Caco-2 (cell line): ENCODE measurements at places on chromosomes 12 and 14. TPM values are rescaled to one million over a fixed set of nuclear protein-coding genes. Genes with fewer than 3 reads are reported as not detected.

DNA sequence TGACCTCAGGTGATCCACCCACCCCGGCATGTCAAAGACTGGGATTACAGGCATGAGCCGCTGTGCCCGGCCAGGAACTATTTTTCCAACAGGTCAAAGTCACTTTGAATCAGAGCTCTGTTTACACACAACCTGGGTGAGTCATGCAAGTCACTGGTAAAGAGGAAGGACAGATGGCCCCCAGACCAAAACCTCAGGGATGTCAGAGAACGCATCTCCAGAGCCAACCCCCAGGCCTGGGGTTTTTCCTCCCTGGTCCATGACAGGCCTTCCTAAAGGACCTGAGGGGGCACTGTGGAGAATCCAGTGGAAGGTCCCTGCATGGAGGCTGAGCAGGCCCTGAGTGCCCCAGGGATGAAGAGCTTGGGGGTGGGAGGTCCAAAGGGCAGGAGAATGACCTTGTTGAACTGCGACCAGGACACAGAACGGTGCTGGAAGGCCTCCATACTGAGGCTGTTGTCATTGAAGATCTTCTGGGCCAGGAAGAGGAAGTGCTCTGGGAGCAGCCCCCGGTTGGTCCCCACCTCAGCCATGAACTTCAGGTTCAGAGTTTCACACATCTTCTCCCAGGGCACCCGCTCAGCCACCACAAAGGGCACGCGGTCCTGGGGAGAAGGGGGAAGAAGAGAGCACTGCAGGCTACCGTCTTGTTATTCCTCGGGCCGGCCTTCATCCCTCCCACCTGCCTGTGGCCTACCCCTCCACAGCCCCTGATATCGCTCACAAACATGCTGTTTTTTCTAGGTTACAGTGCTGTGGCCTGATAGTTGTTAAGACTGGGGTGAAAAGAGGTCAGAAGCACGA is 9.1 kb downstream of the STAT6 start:
- peak overlapping the region; percentile 78 for H3K27ac ChIP-seq
- H3K36me3 ChIP-seq, result peaks cover 2% of the 10 kb centered on the region; the same call in 1 of the 2 replicates
- peaks cover 11% of the 10 kb centered on the region for H3K4me1 ChIP-seq
- H3K27me3 ChIP-seq, result no peaks in the 10 kb centered on the region
- DNase-seq, result peak; percentile 76
- H3K4me3 ChIP-seq, result no peak overlapping the region

DNA sequence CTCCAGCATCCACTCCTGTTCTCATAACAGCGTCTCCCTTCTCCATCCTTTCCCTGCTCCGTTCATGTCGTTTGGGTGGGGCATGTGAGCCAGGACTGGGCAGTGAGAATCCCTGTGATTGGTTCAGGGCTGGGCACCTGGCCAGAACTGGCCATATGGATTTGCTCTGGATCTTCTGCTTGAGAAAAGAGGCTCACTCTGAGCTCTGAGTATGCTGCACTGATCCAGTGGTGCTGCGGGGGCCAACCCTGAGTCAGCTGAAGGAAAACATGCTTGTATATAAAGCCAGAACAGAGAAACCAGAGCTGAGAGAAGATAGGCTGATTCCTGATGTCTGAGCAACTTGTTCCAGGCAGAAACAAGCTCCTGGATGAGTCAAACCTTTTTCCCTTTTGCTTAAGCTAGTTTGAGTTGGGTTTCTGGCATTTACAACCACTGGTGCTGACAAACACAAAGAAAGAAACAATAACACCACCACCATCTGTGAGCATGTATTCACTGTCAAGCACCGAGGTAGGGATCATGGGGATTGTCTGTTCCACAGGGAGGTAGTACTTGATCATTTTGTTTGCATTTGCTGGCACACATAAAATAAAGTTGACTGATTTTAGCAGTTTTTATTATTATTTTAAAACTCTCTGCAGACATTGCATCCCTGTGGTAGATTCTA is 14.0 kb upstream of the HPD start:
- no peak overlapping the region for H3K27ac ChIP-seq
- H3K36me3 ChIP-seq, result no peaks in the 10 kb centered on the region
- H3K27me3 ChIP-seq, result no peaks in the 10 kb centered on the region
- H3K4me1 ChIP-seq, result no peaks in the 10 kb centered on the region

DNA sequence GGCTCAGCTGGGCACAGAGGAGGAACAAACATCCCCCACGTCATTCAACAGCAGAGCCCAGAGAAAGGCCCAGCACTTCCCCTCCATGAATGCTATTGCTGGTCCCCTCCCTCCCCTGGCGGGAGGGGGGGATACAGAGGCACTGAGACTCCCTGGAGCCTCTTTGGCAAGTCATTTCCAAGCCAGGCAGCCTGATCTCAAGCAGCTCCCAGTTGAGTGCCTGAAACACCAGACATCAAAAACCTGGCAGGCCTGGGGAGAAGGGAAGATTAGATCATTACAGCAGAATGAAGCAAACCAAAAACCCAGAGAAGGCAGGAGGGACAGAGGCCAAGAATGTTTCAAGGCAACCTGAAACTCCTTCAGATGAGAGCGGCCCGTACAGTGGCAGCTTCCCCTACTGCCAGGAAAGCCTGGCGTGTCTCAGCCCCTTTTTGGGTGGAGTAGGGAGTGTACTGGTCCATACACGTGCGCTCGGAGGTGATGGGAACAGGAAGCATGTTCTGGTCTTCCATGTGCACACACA is 92.1 kb downstream of the LRRC74A start:
- H3K27ac ChIP-seq, result no peak overlapping the region
- H3K27me3 ChIP-seq, result no peaks in the 10 kb centered on the region
- H3K4me1 ChIP-seq, result peaks cover 29% of the 10 kb centered on the region
- no peak for DNase-seq
- H3K4me3 ChIP-seq, result no peak overlapping the region

GRCh38 chr14:94098326-94098992 is 12.1 kb upstream of the IFI27 start:
- H3K4me3 ChIP-seq, result no peak overlapping the region
- H3K27ac ChIP-seq, result no peak overlapping the region
- no peaks in the 10 kb centered on the region for H3K27me3 ChIP-seq
- no peaks in the 10 kb centered on the region for H3K4me1 ChIP-seq
- no peaks in the 10 kb centered on the region for H3K36me3 ChIP-seq

GRCh38 chr12:108047071-108047550 is 82.0 kb upstream of the WSCD2 start:
- H3K27me3 ChIP-seq, result no peaks in the 10 kb centered on the region
- no peak overlapping the region for H3K27ac ChIP-seq
- no peaks in the 10 kb centered on the region for H3K4me1 ChIP-seq
- H3K36me3 ChIP-seq, result no peaks in the 10 kb centered on the region

The MYO1H gene
- 0.18 TPM in 1 of 2 replicates, not detected in the other for total RNA-seq

GRCh38 chr14:73283608-73284379 is 46.5 kb downstream of the PAPLN start:
- no peak overlapping the region for H3K4me3 ChIP-seq
- H3K27ac ChIP-seq, result no peak overlapping the region
- H3K27me3 ChIP-seq, result no peaks in the 10 kb centered on the region
- no peak for DNase-seq
- H3K4me1 ChIP-seq, result no peaks in the 10 kb centered on the region

DNA sequence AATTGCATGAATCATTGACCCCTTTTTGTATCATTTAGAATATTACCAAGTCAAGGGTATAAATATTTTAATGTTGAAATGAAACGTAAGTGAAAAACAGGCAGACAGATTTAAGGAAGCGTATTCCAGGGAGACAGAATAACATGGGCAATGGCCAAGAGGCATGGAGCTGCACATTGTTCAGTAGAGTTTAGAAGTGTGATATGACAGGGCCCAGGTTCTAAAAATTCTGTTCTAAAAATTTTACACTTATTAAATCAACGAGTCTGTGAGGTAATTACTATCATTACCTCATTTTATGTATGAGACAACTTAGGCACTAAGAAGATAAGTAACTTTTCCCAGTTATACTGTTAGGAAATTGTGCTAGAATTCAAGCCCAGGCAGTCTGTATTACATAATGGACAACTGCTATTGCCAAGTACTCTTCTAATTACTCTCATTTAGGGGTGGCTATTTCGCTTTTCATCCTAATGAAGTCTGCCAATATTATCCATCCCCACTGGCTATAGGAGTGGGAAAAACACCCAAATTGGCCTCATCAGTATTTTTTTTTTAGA is 103.2 kb upstream of the NAV3 start:
- H3K27me3 ChIP-seq, result no peaks in the 10 kb centered on the region
- DNase-seq, result no peak
- H3K4me1 ChIP-seq, result no peaks in the 10 kb centered on the region
- no peaks in the 10 kb centered on the region for H3K36me3 ChIP-seq

GRCh38 chr12:128715485-128715884 is 108.3 kb downstream of the SLC15A4 start:
- no peaks in the 10 kb centered on the region for H3K27me3 ChIP-seq
- no peak overlapping the region for H3K27ac ChIP-seq
- H3K36me3 ChIP-seq, result no peaks in the 10 kb centered on the region
- H3K4me3 ChIP-seq, result no peak overlapping the region
- no peak for DNase-seq

The REP15 gene
- 1.8 and 2.3 TPM in 2 replicates for total RNA-seq

DNA sequence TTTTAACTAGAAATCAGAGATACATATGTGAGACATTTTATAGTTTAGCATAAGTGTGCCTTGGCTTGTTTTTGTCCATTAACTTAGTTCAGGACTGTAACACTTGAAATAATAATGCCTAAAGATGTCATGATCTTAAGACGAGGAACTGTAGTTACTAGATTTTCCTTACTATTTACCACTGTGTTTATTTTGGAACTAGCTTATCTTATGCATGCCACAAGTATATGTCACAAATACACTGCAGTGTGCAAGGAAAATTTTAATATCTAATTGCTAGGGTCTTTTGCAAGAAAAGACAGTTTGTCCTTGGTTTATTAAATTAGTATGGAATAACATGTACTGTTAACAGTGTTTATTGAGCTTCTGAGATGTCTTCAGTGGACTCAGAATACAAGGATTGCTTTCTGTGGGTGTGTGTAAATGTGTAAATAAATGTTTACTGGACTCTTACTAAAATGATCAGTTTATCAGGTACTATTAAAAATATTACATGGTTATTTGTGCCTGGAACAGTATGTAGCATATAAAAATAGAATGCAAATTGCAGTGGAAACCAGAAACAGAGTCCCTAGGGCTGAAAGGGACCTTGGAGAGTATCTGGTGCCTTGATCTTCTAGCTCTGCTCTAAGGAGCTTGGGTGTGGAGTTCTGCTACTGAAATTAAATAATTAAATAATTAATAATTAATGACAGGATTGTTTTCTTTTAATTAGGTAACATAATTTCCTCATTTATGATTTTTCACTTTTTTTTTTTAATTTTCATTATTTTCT is 58.1 kb downstream of the FGD4 start:
- no peaks in the 10 kb centered on the region for H3K27me3 ChIP-seq
- no peak for DNase-seq
- H3K4me1 ChIP-seq, result peaks cover 53% of the 10 kb centered on the region
- H3K36me3 ChIP-seq, result no peaks in the 10 kb centered on the region
- no peak overlapping the region for H3K27ac ChIP-seq
- no peak overlapping the region for H3K4me3 ChIP-seq

GRCh38 chr14:56715938-56716337 is 94.3 kb downstream of the OTX2 start:
- DNase-seq, result no peak
- H3K36me3 ChIP-seq, result no peaks in the 10 kb centered on the region
- no peaks in the 10 kb centered on the region; the same call in 1 of the 2 replicates for H3K4me1 ChIP-seq
- no peak overlapping the region for H3K27ac ChIP-seq
- no peak overlapping the region for H3K4me3 ChIP-seq

DNA sequence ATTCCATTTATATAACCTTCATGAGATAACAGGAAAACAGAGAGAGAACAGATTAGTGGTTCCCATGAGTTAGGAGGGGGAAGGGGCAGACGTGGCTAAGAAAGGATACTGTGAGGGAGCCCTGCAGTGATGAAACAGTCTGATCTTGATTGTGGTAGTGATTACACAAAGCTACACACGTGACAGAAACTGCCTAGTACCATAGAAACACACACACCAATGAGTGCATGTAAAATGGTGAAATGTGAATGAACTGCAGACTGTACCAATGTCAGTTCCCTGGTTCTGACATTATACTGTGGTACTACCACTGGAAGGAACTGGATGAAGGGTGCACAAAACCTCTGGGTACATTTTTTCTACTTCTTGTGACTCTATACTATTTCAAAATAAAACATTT is 36.9 kb downstream of the NRDE2 start:
- DNase-seq, result no peak
- H3K4me3 ChIP-seq, result no peak overlapping the region
- H3K27me3 ChIP-seq, result no peaks in the 10 kb centered on the region
- peaks cover 2% of the 10 kb centered on the region; the same call in 1 of the 2 replicates for H3K36me3 ChIP-seq

DNA sequence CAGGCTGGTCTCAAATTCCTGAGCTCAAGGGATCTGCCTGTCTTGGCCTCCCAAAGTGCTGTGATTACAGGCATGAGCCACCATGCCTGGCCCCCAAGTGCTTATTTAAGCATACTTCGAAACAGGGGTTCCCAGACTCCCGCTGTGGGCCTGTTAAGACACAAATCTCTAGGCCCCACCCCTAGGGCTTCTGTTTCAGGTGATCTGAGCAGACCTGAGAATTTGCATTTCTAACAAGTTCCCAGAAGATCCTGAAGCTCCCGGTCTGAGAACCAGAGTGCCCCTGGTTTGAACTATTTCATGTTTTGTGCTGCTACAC is 25.0 kb downstream of the GCH1 start:
- DNase-seq, result no peak
- no peaks in the 10 kb centered on the region for H3K27me3 ChIP-seq
- no peak overlapping the region for H3K27ac ChIP-seq
- no peaks in the 10 kb centered on the region for H3K4me1 ChIP-seq
- no peaks in the 10 kb centered on the region for H3K36me3 ChIP-seq
- no peak overlapping the region for H3K4me3 ChIP-seq

GRCh38 chr14:54834081-54834480 is 68.5 kb downstream of the GCH1 start:
- no peak overlapping the region for H3K4me3 ChIP-seq
- no peaks in the 10 kb centered on the region for H3K36me3 ChIP-seq
- DNase-seq, result no peak
- no peak overlapping the region for H3K27ac ChIP-seq
- H3K4me1 ChIP-seq, result peaks cover 18% of the 10 kb centered on the region

The GPX2 gene
- total RNA-seq, result 39.3 and 48.1 TPM in 2 replicates

The FAR2 gene
- 6.6 and 8.2 TPM in 2 replicates for total RNA-seq

GRCh38 chr14:72000907-72001306 is 68.7 kb downstream of the RGS6 start:
- no peaks in the 10 kb centered on the region for H3K4me1 ChIP-seq
- no peak for DNase-seq
- H3K4me3 ChIP-seq, result no peak overlapping the region
- no peaks in the 10 kb centered on the region for H3K36me3 ChIP-seq
- no peak overlapping the region for H3K27ac ChIP-seq

DNA sequence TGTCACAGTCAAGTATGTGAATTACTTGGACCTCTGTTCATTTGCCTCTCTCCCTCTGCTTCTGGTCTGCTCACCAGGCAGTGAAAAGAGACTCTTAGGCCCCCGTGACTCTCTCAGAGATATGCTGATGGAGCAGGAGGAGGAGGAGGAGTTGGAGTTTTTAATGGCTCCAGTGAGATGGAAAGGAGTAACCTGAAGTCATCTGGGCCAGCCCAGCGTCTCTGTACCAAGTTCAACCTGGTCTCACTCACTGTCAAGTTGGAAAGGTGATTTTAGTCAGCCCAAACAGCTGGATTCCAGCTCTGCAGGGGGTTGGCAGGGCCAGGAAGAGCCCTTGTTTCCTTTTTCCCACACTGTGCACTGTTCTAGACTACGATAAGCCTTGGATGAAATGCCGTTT is 48.6 kb downstream of the SH2B3 start:
- H3K27ac ChIP-seq, result no peak overlapping the region
- DNase-seq, result no peak
- H3K4me3 ChIP-seq, result no peak overlapping the region
- H3K27me3 ChIP-seq, result no peaks in the 10 kb centered on the region
- H3K36me3 ChIP-seq, result peaks cover 6% of the 10 kb centered on the region
